Stimulated activated CD4-positive, alpha-beta T cell treated with anti-CD3 and anti-CD28 coated beads, Interleukin-12 subunit alpha, Interleukin-12 subunit beta, amount 100 ng/mL, for 24 hours (primary cell): ENCODE measurements at places on chromosomes 1 and 21.

GRCh38 chr1:225595452-225595851 lies 57.5 kb downstream of the ENAH start:
- DNase-seq, result no peak

- DNase-seq, result no peak
Measured at GRCh38 chr1:6126521-6127067, 53.5 kb downstream of the CHD5 start.

DNA sequence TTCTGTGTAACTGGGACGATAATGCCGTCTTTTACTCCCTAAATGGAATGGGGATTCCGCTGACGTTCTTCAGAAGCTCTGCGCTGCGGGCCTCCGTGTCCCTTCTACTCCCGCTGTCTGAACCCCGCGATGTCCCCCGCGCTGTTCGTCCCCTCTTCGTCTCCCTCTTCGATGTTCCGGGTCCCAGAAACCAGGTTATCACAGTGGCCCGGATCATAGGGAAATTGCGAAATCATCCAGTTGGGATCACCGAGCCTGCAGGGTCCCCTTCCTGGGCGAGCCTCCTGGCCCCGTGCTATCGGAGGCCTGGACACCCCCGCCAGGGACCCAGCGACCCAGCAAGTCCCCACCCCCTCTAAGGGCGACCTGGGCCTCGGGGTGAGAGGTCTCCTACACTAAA lies 154.2 kb downstream of the PPIAL4G start:
- no peak for DNase-seq

GRCh38 chr1:220828950-220829586 lies 42.4 kb downstream of the MTARC1 start:
- no peak for DNase-seq

DNA sequence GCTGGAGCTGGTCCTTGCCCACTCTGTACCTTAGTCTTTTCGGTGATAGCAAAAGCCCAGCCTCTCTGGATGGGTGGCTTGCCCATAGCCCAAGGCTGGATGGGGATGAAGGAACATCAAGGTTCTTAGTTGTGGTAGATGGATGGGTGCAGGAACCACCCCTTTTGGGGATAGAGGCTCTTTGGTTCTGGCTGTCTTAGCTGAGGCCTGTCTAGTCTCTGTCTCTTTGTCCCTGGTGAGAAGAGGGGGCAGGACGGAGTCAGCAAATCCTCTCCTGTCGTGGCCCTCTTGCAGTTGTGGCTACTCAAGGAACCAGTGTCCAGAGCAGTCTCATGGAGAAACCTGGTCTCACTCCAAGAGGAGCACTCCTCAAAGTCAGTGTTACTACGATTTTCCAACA lies 8.5 kb downstream of the VANGL2 start:
- no peak for DNase-seq

- no peak for DNase-seq
Measured at GRCh38 chr1:93845538-93846205, 33.3 kb downstream of the DNTTIP2 start.

GRCh38 chr1:115158181-115158580 lies 68.9 kb upstream of the TSPAN2 start:
- no peak for DNase-seq

GRCh38 chr1:84344286-84344685 lies 42.8 kb downstream of the SAMD13 start:
- no peak for DNase-seq

DNA sequence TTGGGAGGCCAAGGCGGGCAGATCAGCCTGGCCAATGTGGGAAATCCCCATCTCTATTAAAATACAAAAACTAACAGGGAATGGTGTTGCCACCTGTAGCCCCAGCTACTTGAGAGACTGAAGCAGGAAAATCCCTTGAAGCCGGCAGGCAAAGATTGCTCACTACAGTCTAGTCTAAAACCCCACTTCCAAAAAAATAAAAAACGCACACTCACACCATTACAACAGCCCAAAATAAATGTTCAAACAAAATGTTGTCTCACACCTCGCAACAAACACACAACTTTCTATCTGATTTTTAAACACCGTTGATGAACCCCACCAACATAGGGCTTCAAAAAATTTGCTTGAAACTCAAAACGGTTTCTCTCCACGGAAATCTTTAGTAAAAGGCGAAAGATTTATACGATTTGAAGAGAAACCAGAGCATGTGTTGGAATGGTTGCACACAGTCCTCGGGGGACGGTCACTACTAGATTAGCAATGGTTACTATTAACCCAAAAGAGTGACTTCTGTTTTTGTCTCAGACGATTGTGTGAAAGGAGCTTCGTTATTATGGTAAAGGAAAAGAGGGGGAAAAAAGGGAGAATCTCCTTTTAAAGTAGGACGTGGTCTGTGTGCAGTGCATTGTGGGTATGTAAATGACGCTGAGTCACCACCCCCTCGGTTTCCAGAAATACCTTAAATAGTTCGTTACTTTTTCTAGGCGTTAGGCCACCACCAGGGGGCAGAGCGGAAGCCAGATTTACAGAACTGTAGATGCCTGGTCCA lies at the start of gene RNU5D-1:
Gene RNU5D-1 (minus strand): TSS at position 430 of the 772 bp plus-strand sequence.
- peak; percentile 88 for DNase-seq

DNA sequence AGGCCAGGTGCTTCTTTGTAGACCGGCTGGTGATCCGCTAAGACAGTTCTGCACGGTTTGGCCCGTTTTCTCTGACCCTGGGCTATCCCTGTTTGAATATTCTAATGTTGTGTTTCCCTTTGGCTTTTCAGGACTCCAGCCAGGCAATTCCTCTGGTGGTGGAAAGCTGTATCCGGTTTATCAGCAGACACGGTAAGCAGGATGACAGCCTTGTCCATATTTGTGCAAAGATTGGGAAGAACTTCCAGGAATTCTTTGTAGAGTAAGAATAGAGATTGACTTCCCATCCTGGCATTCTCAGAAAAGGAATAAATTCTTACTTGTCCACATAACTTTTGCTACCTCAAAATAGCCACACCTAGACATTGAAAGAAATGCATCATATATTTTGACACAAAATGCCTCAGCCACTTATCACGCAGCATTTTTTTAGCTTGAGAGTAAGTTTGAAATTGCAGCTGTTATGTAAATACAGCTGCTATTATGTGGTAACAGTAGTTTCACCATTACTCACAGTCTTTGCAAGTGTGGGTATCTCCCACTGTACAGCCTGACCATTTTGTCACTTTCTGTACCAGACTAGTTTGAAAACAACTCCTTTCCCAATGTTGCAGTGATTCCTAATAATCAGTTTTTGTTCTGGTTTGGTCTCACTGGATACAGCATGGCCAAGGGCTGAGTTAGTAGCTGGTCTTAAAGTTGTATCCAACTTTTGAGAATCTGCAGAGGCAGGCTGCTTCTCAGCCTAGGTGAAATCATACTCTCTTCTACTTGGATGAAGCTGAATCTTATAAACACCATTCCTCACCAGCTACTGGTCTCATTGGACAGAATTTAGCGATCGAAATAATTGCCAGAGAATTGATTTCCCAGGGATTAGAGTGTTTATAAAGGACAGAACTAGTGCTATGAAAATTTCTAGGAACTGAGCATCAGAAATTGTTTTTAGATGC lies 40.0 kb upstream of the IKBKE start:
- no peak for DNase-seq

DNA sequence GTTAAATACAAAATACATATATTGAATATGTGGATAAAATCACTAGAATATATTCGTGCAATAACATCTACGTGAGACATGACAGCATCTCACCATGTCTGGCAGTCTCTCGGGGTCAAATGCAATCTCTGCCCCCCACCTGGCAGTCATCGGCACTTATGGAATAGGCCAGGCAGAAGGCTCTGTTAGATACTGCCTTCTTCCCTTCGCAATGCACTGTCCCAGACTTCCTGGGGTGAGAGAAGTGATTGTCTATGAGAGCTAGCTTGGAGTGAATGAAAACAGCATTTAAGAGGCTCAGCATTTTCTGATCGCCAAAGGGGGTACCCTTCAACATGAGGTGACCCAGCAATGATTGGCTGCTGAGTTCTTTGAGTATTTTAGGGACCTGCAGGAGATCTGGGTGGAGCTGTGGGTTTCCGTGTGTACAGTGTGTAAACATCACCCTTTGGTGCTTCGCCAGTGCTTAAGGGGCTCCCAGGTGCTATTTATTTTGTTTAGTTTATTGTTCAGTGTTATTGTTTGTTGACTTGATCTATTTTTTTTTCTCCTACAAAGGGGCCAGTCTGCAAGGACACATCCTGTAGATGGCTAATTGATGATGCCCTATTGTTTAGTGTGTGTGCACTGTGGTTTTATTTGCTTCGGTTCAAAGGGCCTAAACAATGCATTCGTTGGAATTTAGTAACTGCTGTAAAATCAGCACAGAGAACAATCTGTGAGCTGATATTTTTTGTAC lies 10.2 kb downstream of the ERG start:
- no peak for DNase-seq

GRCh38 chr1:209633335-209633997 lies 18.8 kb downstream of the LAMB3 start:
- DNase-seq, result no peak

DNA sequence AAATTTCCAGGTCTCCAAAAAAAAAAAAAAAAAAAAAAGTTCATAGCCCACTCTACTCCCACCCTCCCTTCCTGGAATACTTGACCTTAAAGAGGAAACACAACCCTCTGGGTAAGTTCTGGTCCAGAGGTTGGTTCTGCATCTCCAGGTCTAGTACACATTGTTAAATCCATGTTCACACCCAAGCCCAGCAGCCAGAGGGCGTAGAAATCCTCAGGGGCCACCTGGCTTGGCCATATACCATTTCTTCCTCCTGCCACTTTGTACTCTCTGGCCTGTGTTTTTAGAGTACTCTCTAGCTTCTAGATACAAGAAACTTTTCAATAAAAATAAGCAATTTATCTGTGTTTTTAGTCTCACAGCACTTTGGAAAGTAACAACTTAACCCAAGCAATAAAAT lies 89.3 kb downstream of the PHTF1 start:
- no peak for DNase-seq

DNA sequence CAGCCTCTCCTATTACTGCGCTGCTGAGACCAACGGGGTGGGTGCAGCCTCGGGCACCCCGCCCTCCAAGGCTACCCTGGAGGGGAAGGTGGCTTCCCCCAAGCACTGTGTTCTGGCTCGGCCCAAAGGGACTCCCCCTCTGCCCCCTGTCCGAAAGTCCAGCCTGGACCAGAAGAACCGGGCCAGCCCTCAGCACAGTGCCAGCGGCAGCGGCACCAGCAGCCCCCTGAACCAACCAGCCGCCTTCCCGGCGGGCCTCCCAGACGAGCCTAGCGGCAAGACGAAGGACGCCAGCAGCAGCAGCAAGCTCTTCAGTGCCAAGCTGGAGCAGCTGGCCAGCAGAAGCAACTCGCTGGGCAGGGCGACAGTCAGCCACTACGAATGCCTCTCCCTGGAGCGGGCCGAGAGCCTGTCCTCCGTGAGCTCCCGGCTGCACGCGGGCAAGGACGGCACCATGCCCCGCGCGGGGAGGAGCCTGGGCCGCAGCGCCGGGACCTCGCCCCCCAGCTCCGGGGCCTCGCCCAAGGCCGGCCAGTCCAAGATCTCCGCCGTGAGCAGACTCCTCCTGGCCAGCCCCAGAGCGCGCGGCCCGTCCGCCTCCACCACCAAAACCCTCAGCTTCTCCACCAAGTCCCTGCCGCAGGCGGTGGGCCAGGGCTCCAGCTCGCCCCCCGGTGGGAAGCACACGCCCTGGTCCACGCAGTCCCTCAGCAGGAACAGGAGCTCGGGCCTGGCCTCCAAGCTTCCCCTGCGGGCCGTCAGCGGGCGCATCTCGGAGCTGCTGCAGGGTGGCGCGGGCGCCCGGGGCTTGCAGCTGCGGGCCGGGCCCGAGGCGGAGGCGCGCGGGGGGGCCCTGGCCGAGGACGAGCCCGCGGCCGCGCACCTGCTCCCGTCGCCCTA lies 533.1 kb downstream of the KIF26B start:
- DNase-seq, result no peak

GRCh38 chr1:167997037-167997575 lies 60.2 kb upstream of the MPC2 start:
- no peak for DNase-seq

- DNase-seq, result no peak
Measured at GRCh38 chr1:177340601-177341067, 169.9 kb downstream of the BRINP2 start.

DNA sequence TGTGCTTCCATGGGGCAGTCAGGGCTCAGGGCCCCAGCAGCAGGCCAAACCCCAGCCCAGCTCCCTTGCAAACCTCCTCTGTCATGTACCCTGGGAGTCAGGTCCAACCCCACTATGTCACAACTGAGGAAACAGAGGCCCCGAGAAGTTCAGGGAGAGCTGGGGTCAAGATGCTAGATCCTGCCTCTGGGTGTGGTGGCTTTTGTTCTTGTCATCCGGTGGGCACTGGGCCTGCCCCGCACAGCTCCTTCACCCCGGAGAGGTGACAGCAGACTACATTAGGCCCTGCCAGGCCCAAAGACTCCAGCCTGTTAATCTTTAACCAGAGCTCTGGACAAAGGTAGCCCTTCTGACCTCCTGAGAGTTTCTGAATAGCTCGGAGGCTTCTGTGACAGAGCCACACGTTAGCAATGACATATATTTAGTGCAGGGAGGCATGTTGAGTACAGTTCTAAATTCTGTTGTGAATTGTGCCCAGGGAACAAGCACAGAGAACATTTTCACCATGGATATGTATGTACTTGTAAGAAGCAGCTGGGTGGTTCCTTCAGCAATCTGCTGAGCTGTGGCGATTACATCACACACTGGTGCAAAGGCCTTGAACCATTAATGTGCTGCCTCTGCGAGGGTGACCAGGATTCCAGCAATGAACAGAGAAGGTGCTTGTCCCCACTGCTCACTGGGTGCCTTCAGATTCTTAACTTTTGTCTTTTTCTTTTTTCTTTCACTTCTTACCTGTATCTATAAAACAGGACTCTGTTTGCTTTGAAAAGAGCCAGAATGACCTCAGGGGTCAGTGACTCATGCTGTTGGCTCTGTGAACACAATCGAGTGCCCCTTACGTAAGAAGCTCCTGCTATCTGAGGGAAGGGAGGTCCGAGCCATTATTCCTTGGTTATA lies 102.8 kb downstream of the RHOU start:
- no peak for DNase-seq

GRCh38 chr1:43591181-43591580 lies 58.8 kb upstream of the KDM4A start:
- DNase-seq, result no peak

DNA sequence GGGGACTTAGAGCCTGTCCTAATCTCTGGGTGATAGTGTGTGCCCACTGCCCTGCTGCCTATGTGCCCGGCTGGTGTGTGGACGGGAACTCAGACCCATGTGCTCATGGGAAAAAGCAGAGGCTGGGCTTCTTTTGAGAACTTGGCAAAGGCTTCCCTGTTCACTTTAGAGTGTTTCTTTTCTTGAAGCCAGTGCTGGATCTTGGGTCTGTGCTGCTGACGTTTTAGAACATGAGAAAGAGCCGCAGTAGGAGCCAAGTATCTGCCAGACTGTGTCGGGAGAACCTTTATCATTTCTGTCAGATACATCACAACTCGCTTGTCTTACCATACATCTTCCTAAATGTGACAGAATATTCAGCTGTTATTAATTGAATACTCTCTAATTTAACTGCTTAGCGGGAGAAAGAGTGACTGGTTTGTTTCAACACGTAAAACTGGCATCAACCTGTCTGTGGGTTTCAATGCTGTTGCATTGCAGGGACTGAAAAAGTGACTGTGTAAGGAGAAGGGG lies 195.2 kb downstream of the PBX1 start:
- no peak for DNase-seq

- DNase-seq, result no peak
Measured at GRCh38 chr1:93685918-93686317, 4.3 kb upstream of the BCAR3 start.

GRCh38 chr1:37989361-37989930 lies 376 bp downstream of the SF3A3 start:
- DNase-seq, result no peak

GRCh38 chr1:197911111-197911856 lies 5.9 kb upstream of the LHX9 start:
- DNase-seq, result no peak
